Upper lobe of left lung (tissue), 6 donors: ENCODE measurements at places on chromosomes 11 and 22.
A peak's percentile ranks its signal among the peaks of the same experiment; 100 is the strongest.

GRCh38 chr11:58023435-58023931, at the start of gene OR9Q1:
OR9Q1 (plus strand) TSS chr11:58023881; CDS start chr11:58179445, 155,564 bp downstream.
- no peaks in the 10 kb centered on the region for H3K36me3 ChIP-seq
- DNase-seq, result no peak
- no peak within 1 kb of the TSS for H3K4me3 ChIP-seq

- no peak overlapping the region for H3K4me3 ChIP-seq
- no peaks in the 10 kb centered on the region for H3K27me3 ChIP-seq
- DNase-seq, result no peak
- H3K4me1 ChIP-seq, result no peaks in the 10 kb centered on the region
- no peak overlapping the region for H3K27ac ChIP-seq
These were observed 54.6 kb downstream of the CHRDL2 start for GRCh38 chr11:74676596-74676995.

GRCh38 chr11:125114518-125114917, 3.1 kb upstream of the TMEM218 start:
- no peak overlapping the region for H3K4me3 ChIP-seq
- DNase-seq, result no peak
- H3K27me3 ChIP-seq, result no peaks in the 10 kb centered on the region
- no peak overlapping the region for H3K27ac ChIP-seq
- no peaks in the 10 kb centered on the region for H3K36me3 ChIP-seq

DNA sequence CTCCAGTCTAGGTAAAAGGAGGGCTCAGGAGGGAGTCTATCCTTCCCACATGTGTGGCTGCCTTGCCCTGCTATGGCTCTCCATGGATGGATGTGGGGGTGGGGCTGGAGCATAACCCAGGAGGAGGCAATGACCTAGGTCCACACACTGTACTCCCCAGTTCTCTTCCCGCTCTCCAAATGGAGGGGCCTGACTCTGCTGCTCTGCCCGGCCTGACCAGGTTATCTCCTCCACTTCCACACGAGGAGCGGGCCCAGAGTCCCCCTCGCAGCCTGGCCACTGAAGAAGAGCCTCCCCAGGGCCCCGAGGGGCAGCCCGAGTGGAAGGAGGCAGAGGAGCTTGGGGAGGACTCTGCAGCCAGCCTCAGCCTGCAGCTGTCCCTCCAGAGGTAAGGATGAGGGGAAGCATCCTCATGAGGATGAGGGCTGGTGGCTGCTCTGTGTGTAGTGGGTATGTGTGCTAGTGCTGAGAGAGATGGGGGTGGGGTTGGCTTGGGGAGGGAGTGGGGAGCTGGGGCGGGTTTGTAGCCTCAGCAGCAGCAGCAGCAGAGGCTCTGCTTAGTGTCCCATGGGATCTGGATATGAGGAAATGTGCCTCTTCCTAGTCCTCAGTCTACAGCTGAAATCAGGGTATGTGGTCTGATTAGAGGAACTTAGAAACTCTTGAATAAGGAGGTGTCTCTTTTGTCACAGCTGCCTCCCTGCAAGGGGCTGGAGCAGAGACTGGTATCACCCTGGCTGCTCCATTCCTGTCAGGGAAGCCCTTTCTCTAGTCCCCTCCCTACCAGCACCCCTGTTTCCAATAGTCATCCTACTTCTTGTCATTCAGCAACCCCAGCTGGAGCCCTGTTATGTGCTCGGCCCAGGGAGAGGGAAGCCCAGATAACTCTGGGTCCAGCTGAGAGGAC, 54.1 kb downstream of the CEP164 start:
- no peak for DNase-seq
- H3K27me3 ChIP-seq, result no peaks in the 10 kb centered on the region
- H3K36me3 ChIP-seq, result peaks cover 4% of the 10 kb centered on the region
- no peak overlapping the region for H3K27ac ChIP-seq
- H3K4me1 ChIP-seq, result peaks cover 4% of the 10 kb centered on the region
- no peak overlapping the region for H3K4me3 ChIP-seq

- H3K4me1 ChIP-seq, result peaks cover 10% of the 10 kb centered on the region
- H3K36me3 ChIP-seq, result no peaks in the 10 kb centered on the region
- H3K4me3 ChIP-seq, result no peak overlapping the region
- no peak overlapping the region for H3K27ac ChIP-seq
- peaks cover 4% of the 10 kb centered on the region for H3K27me3 ChIP-seq
- DNase-seq, result peak; percentile 94
These were observed 11.9 kb downstream of the B3GNT6 start for GRCh38 chr11:77046060-77046501.

DNA sequence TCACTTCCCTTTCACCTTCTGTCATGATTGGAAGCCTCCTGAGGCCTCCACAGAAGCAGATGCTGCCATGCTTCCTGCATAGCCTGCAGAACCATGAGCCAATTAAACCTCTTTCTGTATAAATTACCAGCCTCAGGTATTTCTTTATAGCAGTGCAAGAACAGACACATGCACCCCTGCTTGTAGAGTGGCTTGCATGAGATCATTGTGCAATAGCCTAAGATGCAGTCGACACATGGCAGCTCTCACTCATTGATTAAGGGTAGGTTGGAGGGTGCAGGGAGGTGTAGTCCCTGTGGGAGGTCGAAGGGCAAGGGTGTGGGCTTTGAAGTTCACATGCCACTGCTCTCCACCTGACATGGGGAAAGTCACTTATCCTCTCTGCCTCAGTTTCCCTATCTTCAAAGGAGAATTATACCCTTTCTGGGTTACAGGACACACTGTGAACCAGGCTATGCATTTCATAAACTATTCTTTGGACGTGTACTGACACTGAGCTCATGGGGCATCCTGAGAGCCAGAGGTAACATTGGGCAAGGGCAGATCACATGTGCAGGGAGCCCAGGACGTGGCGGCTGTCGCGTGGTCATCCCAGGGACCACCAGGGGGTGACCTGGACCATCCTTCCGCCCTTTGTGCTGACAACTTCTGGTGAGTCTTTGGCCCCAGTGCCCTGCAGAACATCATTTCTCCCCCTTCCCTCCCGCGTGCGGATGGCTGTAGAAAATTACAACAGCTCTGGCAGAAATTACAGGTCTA, 69.2 kb upstream of the SHANK2 start:
- H3K27me3 ChIP-seq, result no peaks in the 10 kb centered on the region
- DNase-seq, result no peak
- H3K27ac ChIP-seq, result no peak overlapping the region
- no peaks in the 10 kb centered on the region for H3K4me1 ChIP-seq
- no peaks in the 10 kb centered on the region for H3K36me3 ChIP-seq

GRCh38 chr22:48843640-48844039, 984.0 kb downstream of the BRD1 start:
- no peak overlapping the region for H3K4me3 ChIP-seq
- no peaks in the 10 kb centered on the region for H3K36me3 ChIP-seq
- H3K27ac ChIP-seq, result no peak overlapping the region
- no peak for DNase-seq
- no peaks in the 10 kb centered on the region for H3K27me3 ChIP-seq
- no peaks in the 10 kb centered on the region for H3K4me1 ChIP-seq

- DNase-seq, result no peak
- H3K27ac ChIP-seq, result peak overlapping the region; percentile 21
- H3K36me3 ChIP-seq, result no peaks in the 10 kb centered on the region
- H3K4me3 ChIP-seq, result no peak overlapping the region
These were observed 33.8 kb upstream of the NUP50 start for GRCh38 chr22:45129703-45130524.

- H3K4me3 ChIP-seq, result no peak overlapping the region
- no peak for DNase-seq
These were observed 333.1 kb upstream of the SYN3 start for GRCh38 chr22:33391298-33391697.
